ENCODE measurements at places on chromosomes 4 and X.
A peak's percentile ranks its signal among the peaks of the same experiment; 100 is the strongest.

DNA sequence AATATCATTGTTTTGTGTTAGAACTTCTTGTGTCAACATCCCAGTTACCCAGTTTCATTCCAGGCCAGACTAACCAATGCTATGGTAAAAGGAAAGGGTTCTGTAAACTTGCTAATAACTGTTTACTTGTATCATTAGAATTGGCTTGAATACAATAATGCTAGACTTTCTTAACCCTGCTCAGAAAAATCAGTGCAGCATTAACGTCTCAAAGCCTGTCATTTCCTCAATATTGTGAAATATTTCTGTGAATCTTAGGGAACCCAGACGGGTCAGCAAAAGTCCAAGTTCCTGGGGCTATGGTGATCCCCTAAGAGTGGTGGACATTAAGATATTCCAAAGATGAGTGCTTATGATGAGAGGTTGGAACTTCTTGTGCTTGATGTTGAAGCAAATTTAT lies 541.2 kb upstream of the MAGEB18 start:
- DNase-seq, result no peak

- no peak for DNase-seq
These were observed 78.9 kb downstream of the IL21 start for GRCh38 chr4:122541996-122542395.

GRCh38 chr4:26826721-26827120 lies 33.9 kb upstream of the STIM2 start:
- DNase-seq, result no peak

GRCh38 chr4:119629142-119629471 lies 503 bp upstream of the PDE5A start:
- no peak for DNase-seq

DNA sequence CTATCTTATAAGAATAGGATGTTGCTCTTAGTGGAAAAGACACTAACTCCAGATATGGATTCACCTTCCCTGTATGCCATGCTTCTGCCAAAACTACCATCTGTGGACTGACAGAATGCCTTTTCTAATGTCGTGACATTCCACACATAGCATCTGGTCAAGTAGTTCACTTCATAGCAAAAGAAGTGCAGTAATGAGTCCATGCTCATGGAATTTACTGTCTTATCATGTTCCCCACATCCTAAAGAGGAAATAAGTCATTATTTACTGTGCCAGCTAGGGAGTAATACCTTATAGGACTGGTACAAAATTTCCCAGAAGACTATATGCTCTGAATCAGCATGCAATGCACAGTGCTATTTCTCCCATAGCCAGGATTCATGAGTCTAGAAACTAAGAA lies 562.4 kb downstream of the TLL1 start:
- DNase-seq, result no peak

- peak; percentile 36 for DNase-seq
These were observed 239.0 kb upstream of the MAB21L2 start for GRCh38 chr4:150342945-150343344.

- DNase-seq, result no peak
These were observed 1.8 kb downstream of the FRMPD4 start for GRCh38 chrX:12139934-12140611.

- peak; percentile 89 for DNase-seq
These were observed at the start of gene TNIP2 for GRCh38 chr4:2755821-2756690. TSS of gene TNIP2 (minus strand) at chr4:2756336. CDS start at chr4:2756289, 47 bp downstream.

- no peak for DNase-seq
These were observed 300.9 kb upstream of the HS3ST1 start for GRCh38 chr4:11729548-11729947.

GRCh38 chr4:105282489-105282888 lies 135.8 kb downstream of the TET2 start:
- no peak for DNase-seq

DNA sequence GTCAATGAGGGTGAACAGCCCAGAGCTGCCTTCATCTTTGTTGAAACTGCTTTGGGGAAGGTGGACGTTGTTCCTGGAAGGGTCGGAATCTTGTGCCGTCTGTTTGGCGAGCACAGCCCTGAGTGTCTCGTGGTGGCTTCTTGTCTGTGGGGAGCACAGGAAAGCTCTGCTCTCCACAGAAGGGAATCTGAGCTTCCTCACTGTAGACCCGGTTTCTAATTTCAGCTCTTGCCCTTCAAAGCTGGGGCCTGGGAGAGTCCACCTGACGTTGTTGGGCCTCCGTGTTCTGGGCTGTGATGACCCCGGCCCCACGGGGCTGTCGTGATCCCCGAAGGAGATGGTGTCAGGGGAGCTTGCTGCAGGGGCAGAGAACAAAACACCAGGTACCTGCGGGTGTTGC lies 47.5 kb downstream of the SORCS2 start:
- no peak for DNase-seq

GRCh38 chr4:5753766-5754528 lies 42.9 kb downstream of the EVC start:
- DNase-seq, result no peak

DNA sequence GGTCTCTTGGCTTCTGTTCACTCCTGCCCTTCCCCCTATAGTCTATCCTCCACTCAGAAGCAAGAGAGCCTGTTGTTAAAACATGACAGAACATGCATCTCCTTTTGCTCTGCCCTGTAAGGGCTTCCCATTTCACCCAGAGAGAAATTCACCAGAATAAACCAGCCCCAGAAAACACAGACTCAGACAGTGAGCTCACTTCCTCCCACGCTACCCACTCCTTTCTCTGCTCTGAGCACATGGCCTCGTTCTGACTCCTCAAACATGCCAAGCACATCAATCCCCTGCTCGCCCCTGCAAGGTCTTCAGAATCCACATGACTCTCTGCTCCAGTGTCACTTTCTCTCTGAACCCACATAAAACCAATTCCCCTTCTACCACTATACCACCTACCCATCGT lies 50.4 kb downstream of the MID1 start:
- DNase-seq, result no peak

DNA sequence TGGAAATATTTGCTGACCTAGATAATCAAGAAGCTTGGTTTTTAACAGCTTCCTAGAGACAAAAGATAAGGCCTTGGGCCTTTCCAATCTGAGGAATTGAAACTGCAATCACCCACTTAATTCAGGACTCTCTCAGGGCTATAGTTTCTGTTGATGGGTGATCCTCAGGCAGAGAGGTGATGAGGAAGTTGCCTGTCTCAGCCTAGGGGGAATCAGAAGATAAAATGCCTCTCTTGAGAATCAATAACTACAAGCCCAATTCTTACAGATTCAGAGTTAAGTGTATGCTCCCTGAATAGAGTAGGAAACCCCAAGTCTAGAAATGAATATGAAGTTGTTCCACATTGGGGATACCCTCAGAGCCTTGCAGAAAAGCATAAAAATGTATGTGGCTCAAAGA lies 45.5 kb downstream of the NFKB1 start:
- no peak for DNase-seq

DNA sequence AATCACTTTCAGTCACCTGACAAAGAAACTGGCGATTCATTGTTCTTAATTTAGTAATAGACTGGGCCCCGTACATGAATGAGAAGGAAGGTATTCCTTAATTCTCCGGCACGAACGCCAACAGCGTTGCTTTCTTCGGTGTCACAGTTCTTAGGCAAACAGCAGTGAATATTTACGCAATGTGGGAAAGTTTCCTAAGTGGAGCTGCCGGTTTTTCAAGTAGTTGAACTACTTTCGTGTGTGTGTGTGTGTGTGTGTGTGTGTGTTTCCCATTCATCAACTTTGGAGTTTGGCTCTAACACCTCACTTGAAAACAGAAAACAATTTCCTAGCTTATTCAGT lies 651 bp downstream of the NXT2 start:
- no peak for DNase-seq

GRCh38 chr4:88012647-88013046 lies 5.2 kb downstream of the PKD2 start:
- DNase-seq, result no peak

- DNase-seq, result no peak
These were observed 75.1 kb downstream of the CEP44 start for GRCh38 chr4:174358829-174359228.

DNA sequence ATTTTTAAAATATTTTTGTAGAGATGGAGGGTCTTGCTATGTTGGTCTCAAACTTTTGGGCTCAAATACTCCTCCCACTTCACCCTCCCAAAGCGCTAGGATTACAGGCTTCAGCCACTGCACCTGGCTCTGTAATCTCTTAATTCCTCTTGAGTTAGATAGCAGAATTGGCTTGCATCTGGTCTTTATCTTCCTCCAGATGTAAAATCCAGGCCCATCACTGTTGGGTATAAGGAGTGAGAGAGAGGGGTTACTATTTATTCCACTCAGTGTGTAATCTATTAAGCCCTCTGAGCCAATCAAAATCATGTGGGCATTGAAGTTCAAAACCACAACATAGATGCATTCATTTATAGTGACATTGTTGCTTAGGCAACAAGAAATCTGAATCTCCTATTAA lies 33.9 kb downstream of the ANK2 start:
- DNase-seq, result no peak

- peak; percentile 49 for DNase-seq
These were observed 7.1 kb upstream of the AREG start for GRCh38 chr4:74437866-74438265.

- no peak for DNase-seq
These were observed 42.1 kb downstream of the RASGEF1B start for GRCh38 chr4:81429607-81430006.

DNA sequence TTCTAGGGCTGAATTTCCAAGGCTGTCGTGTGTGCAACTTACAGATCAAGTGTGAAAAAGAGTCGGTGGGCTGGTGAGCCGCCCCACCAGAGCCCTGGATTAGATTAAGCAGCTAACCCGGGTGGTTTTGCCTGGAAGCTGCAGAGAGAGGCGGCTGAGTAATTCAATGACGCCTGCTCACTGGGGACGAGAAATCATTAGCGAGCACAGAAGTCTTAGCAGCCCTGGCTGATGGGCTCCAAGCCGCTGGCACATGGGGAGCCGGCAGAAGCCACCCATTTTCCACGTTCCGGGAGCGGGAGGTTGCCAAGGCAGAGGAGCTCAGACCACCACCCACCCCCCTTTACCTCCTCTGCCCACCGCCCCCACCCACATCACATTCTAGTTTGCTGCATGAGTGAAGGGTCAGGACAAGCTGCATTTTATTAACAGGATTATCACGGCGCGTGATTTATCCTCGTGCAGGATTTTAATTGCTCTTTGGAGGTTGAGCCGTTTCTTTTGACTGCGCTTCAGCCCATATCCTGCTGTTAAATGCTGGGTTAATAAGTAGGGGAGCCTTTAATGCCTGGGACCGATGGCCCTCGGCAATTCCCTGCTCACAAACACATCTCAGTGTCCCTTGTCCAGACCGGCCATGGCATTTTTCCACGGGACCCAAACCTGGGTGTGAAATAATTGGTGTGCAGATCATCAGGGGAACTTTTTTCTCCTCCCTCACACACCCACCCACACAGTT lies 19.1 kb downstream of the BCOR start:
- no peak for DNase-seq

DNA sequence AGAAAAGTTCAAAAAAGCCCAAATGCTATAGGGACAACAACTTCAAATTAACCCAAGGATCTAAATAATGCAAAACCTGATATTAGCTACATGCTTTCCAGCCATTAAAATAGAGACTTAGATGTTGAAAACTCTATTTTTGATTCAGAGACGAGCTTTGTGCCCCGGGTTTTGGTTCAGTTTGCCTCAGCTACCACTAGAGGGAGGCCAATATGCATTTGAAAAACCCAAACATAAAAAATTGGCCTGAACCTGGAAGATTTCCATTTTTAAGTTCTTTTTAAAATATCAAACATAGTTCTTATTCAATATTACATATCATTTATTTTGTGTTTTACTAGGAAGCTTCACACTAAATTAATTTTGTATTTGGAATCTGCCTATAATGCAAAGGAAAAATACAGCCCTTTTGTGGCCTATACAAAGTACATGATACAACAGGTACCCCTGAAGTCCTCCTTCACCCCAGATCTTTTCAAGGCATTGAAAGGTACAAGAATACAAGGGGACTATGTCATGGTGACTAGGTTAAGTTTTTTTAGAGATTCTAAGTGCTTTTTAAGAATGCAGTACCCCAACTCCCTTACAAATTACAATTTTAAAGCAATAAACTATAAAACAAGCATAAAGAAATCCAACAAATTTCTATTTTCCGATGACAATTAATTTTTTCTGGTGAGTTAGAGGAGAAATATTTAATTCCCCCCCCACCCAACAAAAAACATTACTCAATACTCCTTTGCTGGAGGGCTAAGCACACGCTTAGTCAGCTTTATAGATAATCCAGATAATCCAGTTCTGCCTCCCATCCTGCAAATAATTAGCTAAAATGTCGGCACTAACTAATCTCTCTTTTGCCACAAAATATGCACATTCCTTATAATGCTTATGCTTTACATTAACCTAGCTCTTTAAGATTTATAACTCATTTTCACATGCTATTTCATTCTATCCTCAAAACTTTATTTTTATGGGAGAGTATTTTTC lies 97.7 kb upstream of the PTPN13 start:
- DNase-seq, result peak; percentile 41

All from erythroblast (primary cell).